ENCODE measurements at places on chromosomes 2 and 18.

DNA sequence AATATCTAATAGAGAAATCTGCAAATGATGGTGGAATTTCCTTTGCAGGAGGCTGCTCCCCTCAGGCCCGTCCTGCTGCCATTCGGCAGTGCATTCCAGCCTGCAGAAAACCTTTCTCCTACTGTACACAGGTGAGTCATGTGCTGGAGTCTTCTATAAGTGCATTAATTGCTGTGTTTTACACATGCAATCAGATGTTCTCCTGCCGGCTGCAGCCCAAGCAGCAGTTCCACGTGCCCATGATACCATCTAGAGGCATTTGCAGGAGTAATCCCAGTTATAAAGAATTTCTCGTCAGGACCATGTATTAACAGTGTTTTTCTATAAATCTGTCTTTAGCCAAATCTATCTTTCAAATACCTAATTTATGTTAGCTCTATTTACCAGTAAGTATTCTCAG is 304.7 kb upstream of the HNMT start:
- no peak for DNase-seq

GRCh38 chr2:30611583-30611982 is 164.5 kb downstream of the LCLAT1 start:
- DNase-seq, result no peak

- peak; percentile 8 for DNase-seq
Measured at GRCh38 chr2:217797661-217798069, 205.1 kb downstream of the TNS1 start.

GRCh38 chr2:8918412-8918811 is 81.0 kb upstream of the KIDINS220 start:
- no peak for DNase-seq

Measured in hematopoietic multipotent progenitor cell treated with erythropoietin and hydrocortisone succinate and interleukin-3 and kit ligand, for 8 days (in vitro differentiated cells).